NCI-H345 (cell line): ENCODE measurements at places on chromosomes 4 and X.
A peak's percentile ranks its signal among the peaks of the same experiment; 100 is the strongest.

DNA sequence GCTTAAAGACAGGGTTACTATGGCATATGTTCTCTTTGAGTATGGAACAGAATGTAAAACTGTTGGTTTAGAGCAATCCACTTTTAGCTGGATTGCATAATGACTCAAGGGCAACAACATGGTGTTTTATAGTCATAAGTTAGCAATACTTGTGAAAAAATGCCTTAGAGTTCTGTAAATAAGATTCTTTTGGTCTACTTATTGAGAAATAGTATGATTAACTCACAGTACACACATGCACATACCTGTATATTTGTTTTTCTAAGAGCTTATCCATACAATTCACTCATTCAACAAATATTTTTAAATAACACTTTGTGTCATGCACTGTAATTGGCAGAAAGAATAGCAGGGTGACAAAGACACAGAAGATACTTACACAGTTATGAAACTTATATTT, 1415.5 kb downstream of the PCDH7 start:
- no peak for DNase-seq

- no peak for DNase-seq
These were observed 476.2 kb downstream of the PPARGC1A start for GRCh38 chr4:23413631-23414030.

- DNase-seq, result no peak
These were observed 264.2 kb downstream of the INPP4B start for GRCh38 chr4:142581881-142582280.

GRCh38 chr4:932713-933070, 432 bp downstream of the TMEM175 start:
- DNase-seq, result peak; percentile 24

- no peak for DNase-seq
These were observed 208.3 kb downstream of the ARHGAP10 start for GRCh38 chr4:147940171-147940570.

GRCh38 chr4:139789096-139789654, 123.6 kb downstream of the MGST2 start:
- no peak for DNase-seq

DNA sequence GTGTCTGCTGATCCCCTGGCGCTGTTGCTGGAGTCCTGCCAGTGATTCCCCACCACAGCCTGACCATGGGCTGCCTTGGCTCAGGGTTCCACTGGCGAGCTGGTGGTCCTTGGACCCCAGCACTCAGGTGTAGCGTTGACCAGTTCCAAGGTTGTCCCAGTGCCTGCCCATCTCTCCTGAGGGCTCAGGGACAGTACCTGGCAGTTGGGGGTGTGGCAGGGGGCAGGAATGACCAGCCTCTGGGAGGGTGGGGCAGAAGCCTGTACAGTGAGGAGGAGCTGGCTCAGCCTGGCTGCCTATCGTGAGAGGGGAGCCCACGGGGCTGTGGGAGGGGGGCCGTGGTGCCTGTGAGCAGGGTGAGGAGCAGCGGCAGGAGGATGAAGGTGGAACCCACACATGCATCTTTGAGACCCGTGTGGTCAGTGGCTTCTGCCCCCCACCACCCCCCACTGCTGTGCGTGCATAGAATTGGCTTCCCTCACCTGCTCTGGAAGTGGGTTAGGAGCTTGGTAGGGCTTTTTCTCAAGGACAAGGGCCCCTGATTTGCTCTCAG, 12.6 kb upstream of the MSANTD1 start:
- no peak for DNase-seq

GRCh38 chrX:78574306-78574705, 84.8 kb downstream of the RTL3 start:
- no peak for DNase-seq

- peak; percentile 33 for DNase-seq
These were observed 564 bp downstream of the PGK1 start for GRCh38 chrX:78104447-78105176.

- DNase-seq, result peak; percentile 38
These were observed 78.8 kb upstream of the BCOR start for GRCh38 chrX:40176351-40177116.

GRCh38 chr4:16867827-16868226, 30.6 kb downstream of the LDB2 start:
- DNase-seq, result no peak

DNA sequence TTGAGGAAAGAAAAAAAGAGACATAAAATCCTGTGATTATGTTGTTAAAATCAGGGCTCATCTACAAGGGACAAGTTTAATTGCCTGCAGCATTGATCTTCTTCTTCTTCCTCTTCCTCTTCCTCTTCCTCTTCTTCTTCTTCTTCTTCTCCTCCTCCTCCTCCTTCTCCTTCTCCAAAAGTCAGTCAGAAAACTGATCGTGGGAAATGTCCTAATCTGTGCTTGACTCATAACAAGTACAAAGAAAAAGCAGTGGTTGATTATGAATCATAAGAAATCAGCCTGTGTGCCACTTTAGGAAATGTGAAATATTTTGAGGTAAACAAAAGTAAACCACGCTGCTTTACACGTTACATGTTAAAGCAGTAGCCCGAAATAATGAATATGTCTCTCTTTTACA, 2.7 kb upstream of the ATP10D start:
- no peak for DNase-seq

DNA sequence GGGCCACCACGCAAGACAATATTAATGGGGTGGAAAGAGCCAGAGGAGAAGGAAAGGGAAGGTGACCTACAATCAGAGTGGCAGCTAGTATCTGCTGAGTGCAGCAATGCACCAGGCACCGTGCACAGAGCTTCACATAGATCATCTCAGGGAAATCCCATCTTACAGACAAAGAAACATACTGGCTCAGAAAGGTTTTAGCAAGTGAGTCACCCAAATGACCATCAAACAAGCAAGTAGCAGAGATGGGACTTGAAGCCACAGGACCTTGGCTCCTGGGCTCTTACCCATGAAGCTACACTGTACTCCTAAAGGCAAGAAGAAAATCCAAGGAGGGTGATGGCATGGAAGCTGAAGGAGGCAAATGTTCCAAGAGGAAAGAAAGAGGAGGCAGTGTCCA, 6.8 kb downstream of the ANXA5 start:
- no peak for DNase-seq

GRCh38 chr4:98539299-98539698, 119.1 kb downstream of the TSPAN5 start:
- DNase-seq, result no peak

- no peak for DNase-seq
These were observed 27.7 kb downstream of the NHSL2 start for GRCh38 chrX:71938371-71938770.

DNA sequence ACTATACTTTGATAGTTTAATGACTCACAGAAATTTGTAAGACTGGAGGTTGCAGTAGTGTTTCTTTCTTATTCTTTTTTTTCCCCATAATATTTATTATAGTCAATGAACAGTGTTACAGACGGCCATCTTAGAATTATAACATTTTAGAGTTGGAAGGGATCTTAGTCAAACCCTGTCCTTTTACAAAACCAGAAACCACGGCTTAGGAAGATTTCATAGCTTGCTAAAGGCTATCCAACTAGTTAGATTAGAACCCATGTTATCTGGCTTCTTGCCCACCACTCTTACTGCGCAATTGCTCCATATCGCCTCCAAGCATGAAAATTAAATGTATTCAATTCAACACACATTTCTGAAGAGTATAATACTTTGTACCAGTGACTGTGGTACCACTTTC, 1.1 kb downstream of the XIAP start:
- peak; percentile 14 for DNase-seq

- DNase-seq, result no peak
These were observed 1088.5 kb upstream of the INTU start for GRCh38 chr4:126544276-126544675.

- DNase-seq, result no peak
These were observed 44.6 kb upstream of the SETD7 start for GRCh38 chr4:139600662-139601061.

GRCh38 chr4:106588891-106589290, 220.3 kb upstream of the GIMD1 start:
- no peak for DNase-seq

DNA sequence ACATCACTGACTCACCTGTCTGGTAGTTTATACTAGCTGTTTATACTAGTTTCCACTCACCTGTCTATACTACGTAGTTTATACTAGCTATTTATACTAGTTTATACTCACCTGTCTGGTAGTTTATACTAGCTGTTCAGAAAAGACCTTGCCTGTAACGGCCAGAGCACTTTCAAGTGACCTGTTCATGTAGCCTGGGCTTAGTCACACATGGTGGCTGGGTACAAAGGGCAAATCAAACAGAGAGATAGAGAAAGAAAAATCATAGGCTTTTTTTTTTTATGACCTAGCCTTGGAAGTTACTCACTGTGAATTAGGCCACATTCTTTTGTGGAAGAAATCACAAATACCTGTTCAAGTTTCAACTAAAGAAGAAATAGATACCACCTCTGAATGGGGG, 30.7 kb upstream of the SPANXN4 start:
- DNase-seq, result no peak

- DNase-seq, result no peak
These were observed 28.9 kb downstream of the CASP3 start for GRCh38 chr4:184620212-184620867.

DNA sequence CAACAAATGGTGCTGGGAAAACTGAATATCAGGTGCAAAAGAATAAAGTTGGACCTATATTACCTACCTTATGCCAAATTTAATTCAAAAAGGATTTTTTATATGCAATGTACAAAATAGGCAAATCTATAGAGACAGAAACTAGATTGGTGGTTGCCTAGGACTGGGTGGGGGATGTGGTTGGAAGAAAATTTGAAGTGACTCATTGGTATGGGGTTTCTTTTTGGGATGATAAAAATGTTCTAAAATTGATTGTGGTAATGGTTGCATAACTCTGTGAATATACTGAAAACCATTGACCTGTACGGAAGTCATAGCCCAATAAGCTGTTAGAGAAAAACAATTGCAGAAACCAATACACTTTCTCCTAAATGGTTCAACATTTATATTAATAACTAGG, 72.1 kb downstream of the COL4A5 start:
- DNase-seq, result no peak

DNA sequence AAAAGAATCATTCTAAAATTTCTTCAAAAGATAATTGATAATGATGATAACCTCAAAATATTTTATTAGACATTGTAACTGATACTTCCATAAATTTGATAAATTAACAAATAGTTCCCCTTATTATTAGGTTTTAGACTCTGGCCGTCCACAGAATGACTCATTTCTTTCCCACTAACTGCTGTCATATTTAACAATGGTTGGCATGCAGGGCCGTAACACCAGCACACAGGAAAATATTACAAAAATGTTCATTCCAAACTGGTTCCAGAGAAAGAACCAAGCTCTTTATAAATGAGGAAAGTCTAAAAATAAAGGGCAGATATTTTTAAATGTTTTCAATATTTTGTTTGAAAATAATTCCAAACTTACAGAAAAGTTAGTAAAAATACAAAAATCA, 28.2 kb downstream of the WDFY3 start:
- DNase-seq, result no peak

- DNase-seq, result no peak
These were observed 40.4 kb upstream of the NOCT start for GRCh38 chr4:138975225-138975624.

- DNase-seq, result peak; percentile 80
These were observed 426 bp upstream of the XIAP start for GRCh38 chrX:123859409-123859845.

DNA sequence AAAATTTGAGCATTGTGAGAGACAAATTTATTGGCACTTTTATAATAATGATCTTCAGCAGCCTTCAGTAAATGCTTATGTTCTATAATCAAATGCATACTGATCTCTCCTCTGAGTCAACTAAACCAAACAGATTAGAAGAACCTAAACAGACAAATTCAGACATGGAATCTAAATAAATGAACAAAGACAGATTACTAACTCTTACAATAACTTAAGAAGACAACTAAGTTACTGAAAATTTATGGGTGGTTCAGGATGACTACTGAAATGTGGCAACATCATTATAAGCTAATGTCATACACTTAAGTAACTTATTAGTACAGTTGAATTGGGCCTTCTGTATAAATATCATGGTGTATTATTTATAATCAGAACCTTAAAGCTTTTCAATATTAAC, 127.3 kb downstream of the NEK1 start:
- no peak for DNase-seq

GRCh38 chr4:146436423-146437162, 85.1 kb downstream of the SLC10A7 start:
- no peak for DNase-seq

DNA sequence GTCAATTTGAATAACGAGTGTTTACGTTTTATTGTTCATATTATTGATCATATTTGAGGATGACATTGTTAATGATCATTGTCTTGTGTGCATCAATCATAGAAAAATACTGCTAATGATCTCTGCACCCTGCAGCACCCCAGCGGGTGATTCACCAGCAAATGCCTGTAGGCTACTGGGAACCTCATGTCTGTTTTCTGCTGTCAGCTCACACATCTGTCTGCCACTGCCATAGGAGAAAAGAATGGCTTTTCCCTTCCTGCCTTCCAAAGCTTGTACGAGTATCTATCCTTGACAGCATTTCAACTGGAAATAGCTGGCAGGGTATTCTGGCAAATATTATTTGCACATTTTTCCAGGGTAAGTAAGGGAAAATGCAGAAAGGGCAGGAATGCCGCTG, 272.1 kb upstream of the TRAM1L1 start:
- no peak for DNase-seq

- no peak for DNase-seq
These were observed 8.5 kb downstream of the EVC start for GRCh38 chr4:5719350-5720055.

DNA sequence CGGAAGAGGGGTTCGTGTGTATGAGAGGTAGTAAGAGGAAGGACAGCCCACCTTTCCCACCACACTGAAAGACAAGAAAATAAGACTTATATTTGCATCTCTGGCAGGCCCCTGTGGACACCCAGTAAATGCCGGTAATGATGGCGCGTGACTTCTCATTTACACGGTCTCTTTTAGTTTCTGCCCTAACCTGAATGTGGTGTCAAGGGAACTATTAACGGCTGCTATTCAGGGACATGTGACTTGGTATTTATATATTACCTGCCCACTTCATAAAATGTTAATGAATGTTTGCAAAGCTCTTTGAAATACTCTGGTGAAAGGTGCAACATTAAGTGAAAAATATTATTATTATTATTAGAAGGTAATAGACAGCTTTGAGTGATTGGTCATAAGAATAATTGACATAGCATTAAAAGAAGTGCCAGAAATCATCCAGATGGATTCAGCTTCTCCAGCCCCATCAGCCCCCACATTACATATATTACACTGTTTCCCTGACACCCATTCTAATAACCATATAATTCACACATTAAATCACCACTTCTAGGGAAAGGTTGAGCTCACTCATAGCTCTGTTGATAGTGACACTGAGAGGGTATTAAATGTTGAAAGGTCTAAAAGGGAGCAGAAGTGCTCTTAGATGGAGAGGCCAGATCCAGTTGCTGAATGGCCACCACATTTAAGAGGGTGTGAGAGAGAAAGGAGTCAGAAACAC, 83.0 kb upstream of the BEND4 start:
- no peak for DNase-seq

- no peak for DNase-seq
These were observed 36.1 kb upstream of the CORIN start for GRCh38 chr4:47873877-47874541.
